ENCODE measurements at places on chromosomes 13 and 19.
A peak's percentile ranks its signal among the peaks of the same experiment; 100 is the strongest.

- DNase-seq = peak; percentile 50
Observed at GRCh38 chr19:55080121-55080967, 4.7 kb downstream of the EPS8L1 start.

GRCh38 chr13:75359266-75359665, 122.7 kb downstream of the TBC1D4 start:
- DNase-seq = no peak

GRCh38 chr19:43811837-43812236, 9.6 kb upstream of the LYPD5 start:
- DNase-seq = no peak

GRCh38 chr19:39677961-39678889, 22.5 kb downstream of the LGALS16 start:
- no peak for DNase-seq

DNA sequence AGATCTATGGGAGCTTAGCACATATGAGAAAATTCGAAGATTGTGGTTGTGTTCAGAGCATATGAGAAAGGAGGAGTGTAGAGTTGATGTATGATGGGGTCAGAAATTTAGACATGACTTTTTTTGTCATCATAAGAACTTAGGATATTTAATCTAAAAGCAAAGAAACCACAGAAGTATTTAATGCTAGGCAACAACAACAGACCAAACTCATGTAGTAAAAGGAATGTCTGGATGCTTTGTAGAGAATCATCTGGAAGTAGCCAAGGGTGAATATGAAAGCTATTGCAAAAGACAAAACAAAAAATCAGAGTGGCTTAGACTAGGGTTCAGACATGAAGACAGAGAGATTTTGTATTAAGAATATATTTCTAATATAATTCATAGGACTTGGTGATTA, 190.3 kb downstream of the SLITRK1 start:
- no peak for DNase-seq

GRCh38 chr13:20221772-20222171, 10.3 kb downstream of the GJB6 start:
- no peak for DNase-seq

GRCh38 chr13:58587183-58587582, 955.6 kb downstream of the PCDH17 start:
- DNase-seq = no peak

GRCh38 chr13:46168341-46168740, 13.6 kb downstream of the LCP1 start:
- no peak for DNase-seq

DNA sequence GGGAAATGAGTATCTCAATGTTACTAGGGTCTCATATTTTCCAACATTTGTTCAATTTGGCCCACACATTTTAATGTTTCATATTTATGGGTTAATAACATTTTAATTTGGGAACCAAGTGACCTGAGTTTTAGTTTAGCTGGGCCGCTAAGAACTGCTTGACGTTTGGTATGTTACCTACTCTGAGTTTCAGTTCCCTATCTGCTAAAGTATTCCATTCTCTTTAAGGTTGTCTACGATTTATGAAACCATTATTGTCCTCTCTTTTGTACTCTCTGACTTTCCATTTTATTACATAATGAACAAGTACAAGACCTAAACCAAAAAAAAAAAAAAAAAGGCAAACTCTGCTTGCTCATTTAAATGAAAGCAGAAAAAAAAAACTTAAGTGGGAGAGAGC, 89.9 kb downstream of the FGF14 start:
- no peak for DNase-seq

- no peak for DNase-seq
Observed at GRCh38 chr13:34241332-34241731, 423.4 kb downstream of the RFC3 start.

GRCh38 chr13:31377946-31378345, 178.2 kb downstream of the B3GLCT start:
- no peak for DNase-seq

DNA sequence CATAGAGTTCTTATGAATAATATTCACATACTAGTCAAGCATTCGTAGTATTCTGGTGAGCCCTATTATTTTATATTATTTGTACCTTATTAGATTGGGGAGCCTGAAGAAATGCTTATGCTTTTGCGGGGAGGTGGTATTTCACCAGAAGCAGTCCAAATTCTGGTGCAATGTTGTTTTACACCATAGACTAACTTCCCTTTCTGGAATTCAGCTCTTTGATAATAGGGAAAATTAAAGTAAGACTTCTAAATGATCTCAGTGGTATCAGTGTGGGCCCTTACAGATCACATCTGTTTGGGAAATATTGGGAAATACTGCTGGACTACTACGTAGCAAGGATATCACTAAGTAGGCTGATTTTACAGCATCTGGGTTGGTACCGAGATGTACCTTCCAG, 34.2 kb downstream of the KCTD12 start:
- no peak for DNase-seq

DNA sequence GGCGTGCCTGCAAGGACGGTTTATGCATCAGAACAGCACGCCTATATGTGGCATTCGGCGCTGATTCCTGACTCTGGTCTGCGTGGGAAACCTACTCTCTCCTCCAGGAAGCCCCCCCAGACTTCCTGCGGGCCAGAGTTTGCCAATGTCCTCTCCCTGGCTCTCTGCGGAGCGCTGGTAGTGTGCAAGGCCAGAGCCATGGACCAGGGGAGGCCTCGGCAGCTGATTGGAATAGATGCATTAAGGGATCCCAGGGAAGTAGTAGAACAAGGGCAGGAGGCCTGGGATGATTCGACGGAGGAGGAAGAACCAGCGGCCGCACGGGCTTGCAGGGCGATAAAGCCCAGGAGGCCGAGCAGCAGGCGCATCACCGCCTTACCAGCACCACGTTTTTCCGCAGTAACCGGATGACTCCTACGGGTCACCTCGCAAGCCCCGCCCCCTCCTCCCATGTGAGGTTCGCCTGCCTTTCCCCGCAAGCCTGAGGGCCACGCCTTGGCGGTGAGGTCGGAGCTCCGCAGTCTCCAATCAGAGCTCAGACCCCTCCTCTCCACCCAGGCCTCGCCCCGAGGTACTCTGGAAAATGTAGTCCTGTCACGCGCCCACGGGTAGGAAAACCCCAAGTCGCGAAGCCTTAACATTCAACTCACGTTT, 5.0 kb downstream of the CLEC11A start:
- peak; percentile 77 for DNase-seq

DNA sequence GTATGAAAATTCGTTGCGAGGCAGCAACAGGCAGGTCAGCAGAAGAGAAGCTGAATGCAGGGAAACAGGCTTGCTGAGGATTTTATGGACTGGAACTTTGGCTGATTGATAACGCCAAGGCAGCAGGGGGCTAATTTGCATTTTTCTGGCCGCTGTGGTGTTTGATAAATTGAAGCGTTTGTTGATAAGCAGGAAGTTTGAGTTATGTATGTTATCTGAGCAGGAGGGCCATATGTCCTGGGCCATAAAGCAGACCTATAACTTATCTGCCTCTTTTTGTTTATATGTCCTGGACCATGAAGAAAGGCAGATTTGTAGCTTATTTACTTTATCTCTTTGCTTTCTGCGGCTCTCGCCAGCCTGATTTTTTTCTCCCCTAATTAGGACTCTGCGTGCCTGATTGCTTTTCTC, 65.9 kb downstream of the ZNF627 start:
- DNase-seq = no peak

DNA sequence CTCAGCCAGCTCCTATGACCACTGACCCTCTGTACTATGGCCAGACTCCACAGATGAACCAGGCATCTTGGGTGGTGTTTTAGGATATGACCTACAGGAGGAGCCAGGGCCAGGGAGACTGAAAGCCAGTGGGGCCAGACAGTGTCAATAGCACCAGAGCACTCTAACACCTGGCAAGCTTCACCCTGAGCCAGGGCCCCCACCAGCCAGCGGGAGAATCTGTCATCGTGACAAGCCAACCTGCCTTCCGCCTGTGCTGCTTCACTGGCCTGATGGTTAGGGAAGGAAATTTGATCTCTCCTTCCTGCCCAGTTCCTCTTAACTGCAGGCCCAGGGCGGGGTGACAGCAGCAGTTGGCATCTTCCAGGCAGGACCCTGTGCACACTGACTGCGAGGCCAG, 222.4 kb downstream of the UQCRFS1 start:
- DNase-seq = no peak

GRCh38 chr19:53989600-53990533, 1.6 kb upstream of the CACNG6 start:
- no peak for DNase-seq

- no peak for DNase-seq
Observed at GRCh38 chr13:26616126-26616525, 58.6 kb downstream of the WASF3 start.

- no peak for DNase-seq
Observed at GRCh38 chr13:99548448-99548847, 47.2 kb downstream of the TM9SF2 start.

GRCh38 chr13:112055036-112055914, 11.7 kb upstream of the SOX1 start:
- DNase-seq = no peak

- no peak for DNase-seq
Observed at GRCh38 chr19:8893419-8893818, 61.2 kb downstream of the MBD3L1 start.

- no peak for DNase-seq
Observed at GRCh38 chr13:98842070-98842469, 89.6 kb upstream of the SLC15A1 start.

GRCh38 chr13:32011971-32012370, 19.6 kb upstream of the FRY start:
- no peak for DNase-seq

GRCh38 chr13:111949311-111949710, 117.6 kb upstream of the SOX1 start:
- DNase-seq = no peak

DNA sequence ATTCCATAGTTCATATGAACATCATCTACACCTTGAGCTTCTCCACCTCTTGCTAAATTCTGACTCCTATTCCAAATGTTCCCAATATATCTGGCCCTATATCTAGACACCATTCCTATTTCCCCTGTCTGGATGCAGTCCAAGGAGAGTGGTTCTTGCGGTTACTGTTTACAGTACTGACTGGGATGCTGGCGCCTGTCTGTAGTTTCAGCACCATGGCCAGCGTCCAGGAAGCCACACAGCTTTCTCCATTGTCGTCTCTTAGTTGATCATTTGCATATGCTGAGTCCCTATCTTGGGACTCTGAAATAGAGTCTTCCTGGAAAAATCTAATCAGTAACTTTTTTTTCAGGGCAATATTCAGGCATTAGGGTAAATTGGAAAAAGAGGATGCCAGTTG, 14.9 kb downstream of the LAIR2 start:
- no peak for DNase-seq

GRCh38 chr19:827314-827709, 325 bp upstream of the AZU1 start:
- DNase-seq = no peak

- no peak for DNase-seq
Observed at GRCh38 chr19:10159610-10160009, 35.1 kb downstream of the DNMT1 start.

All from stimulated activated CD8-positive, alpha-beta memory T cell treated with anti-CD3 and anti-CD28 coated beads, Interleukin-7, amount 100 ng/mL, for 48 hours (primary cell).